Fibroblast of lung (primary cell): ENCODE measurements at places on chromosomes 4 and X. TPM values are rescaled to one million over a fixed set of nuclear protein-coding genes. Genes with fewer than 3 reads are reported as not detected.

DNA sequence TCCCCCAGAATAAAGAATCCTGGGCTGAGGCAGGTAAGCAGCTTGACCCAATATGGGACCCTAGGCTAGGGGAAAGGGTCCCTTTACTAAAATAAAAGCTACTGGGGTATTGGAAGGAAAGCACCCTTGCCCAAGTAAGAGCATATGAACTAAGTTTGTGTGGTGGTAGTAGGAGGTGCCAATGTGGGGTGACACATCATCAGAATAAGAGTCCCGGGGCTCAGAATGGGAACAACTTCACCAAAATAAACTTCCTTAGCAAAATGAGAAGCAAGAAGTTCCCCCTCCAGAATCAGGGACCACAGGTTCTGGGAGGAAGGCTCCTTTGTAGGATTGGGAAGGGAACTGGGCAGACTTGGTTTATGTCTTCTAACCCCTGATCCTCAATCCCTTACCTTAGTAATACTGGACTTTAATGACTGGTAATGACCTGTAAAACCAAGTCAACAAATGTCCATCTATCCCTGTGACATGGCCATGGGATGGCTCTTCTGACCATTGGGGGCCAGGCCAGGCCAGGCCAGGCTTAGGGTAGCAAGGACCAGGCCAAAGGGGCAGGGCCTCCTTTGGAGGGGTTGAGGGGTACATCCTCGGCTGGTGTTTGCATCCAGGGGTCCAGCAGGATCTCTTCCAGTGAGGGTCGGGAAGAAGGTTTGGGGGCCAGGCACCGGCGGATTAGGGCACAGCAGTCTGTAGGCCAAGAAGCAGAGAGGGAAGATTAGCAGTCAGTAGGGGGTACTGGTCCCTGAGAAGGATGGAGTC lies 2.3 kb upstream of the SLC35A2 start:
- no peak overlapping the region for H3K27ac ChIP-seq
- H3K4me3 ChIP-seq = no peak overlapping the region
- H3K4me1 ChIP-seq = no peaks in the 10 kb centered on the region
- no peaks in the 10 kb centered on the region for H3K27me3 ChIP-seq

DNA sequence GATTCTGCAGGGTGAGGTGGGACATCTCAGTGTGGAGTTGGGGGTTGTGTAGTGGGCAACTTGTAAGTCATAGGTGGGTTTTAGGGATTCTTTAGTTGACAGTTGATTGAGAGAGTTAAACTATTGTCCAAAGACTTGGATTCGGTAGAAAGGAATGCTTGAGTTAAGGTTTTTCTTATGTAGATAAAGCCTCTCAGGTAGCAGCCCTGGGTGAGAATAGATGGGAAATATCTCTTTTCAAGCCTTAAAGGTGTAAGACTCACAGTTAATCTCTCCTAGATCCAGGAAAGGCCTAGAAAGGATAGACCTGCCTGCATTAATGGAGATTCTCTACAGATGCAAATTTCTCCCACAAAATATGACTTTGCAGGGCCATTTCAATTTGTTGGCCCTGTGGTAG lies 108.4 kb downstream of the ARSJ start:
- H3K36me3 ChIP-seq = no peaks in the 10 kb centered on the region
- DNase-seq = no peak
- no peak overlapping the region for H3K4me3 ChIP-seq
- no peaks in the 10 kb centered on the region for H3K27me3 ChIP-seq
- no peak overlapping the region for H3K27ac ChIP-seq

DNA sequence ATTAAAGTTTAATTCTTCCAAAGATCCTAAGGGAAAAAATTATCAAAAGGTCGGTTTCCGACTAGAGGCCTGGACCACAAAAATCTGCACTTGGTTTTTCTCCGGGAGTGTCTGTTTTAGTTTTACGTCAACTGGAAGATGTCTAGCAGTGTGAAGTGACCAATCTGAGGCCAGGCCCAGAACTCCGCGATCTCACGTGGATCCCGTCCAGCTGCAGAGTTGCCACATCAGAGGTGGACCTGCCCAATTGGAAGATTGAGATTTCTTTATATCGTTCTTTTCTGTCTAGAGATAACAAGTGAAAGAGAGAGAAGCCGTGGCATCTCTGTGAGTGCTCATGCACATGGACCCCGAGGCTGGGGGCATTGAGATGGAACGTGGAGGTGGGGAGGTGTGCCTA lies 115.8 kb downstream of the AFF1 start:
- no peak for DNase-seq
- no peak overlapping the region for H3K27ac ChIP-seq
- no peak overlapping the region for H3K4me3 ChIP-seq

The UGT2B10 gene
- total RNA-seq = not detected in 2 replicates

GRCh38 chrX:135535077-135535940 lies 14.8 kb downstream of the INTS6L start:
- no peaks in the 10 kb centered on the region for H3K36me3 ChIP-seq
- H3K4me3 ChIP-seq = no peak overlapping the region
- H3K4me1 ChIP-seq = no peaks in the 10 kb centered on the region
- H3K27me3 ChIP-seq = no peaks in the 10 kb centered on the region
- DNase-seq = no peak
- H3K27ac ChIP-seq = no peak overlapping the region

DNA sequence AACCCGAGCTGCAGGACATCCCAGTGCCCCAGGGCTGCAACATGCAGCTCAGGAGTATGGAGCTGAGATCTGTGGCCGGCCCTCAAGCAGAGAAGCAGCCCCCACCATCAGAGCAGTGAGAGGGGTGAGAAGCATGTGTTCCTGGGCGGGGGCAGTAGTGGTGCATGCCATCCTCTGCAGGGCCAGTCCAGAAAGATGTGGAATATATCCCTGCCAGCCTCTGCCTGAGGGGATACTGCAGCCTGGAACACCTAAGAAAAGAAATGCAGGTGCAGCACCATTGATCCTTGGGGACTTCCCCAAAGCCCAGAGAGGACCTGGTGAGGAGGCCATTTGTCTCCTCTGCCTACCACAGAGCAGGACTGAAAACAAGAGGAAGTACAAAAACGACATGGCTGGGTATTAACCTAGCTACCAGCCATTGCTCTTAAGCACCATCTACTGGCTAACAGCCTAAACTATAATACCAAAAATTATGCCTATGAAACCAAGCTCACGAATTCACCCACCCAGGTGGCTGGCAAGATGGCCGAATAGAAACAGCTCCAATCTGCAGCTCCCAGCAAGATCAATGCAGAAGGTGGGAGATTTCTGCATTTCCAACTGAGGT lies 158.8 kb downstream of the ADGRA3 start:
- H3K27ac ChIP-seq = no peak overlapping the region
- no peaks in the 10 kb centered on the region for H3K36me3 ChIP-seq
- H3K4me3 ChIP-seq = no peak overlapping the region
- peaks cover 3% of the 10 kb centered on the region for H3K4me1 ChIP-seq

DNA sequence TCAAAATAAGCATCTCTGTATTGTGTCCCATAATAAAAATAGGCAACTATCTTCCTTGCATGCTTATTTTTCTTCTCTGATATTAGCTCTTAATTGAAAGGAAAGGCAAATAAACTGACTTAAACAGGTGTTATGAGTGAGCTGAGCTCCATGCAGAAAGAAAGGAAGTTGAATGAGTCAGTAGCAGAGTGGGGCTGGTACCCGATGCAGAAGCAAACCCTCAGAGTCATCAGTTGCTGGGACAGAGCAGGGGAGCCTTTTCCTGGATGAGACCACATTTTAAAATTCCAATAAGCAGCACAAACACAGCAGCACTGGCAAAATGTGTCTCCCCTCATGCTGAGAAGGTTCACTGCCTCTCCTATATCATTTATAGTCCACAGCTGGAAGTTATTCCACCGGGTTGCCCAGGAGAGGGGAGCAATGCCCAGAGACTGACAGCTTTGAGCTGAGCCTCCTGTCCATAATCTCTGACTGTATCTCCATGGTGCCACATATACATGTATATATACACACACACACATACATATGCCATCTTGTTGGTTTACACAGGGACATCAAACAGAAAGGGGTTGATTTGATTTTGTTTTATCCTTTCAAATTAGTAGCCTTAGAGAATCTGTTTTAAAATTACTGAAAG lies 274.3 kb upstream of the PPARGC1A start:
- H3K27me3 ChIP-seq = no peaks in the 10 kb centered on the region
- H3K4me3 ChIP-seq = no peak overlapping the region
- no peaks in the 10 kb centered on the region for H3K36me3 ChIP-seq
- H3K4me1 ChIP-seq = no peaks in the 10 kb centered on the region

- no peak overlapping the region for H3K27ac ChIP-seq
- no peaks in the 10 kb centered on the region for H3K4me1 ChIP-seq
- H3K4me3 ChIP-seq = no peak overlapping the region
- no peaks in the 10 kb centered on the region for H3K27me3 ChIP-seq
- no peaks in the 10 kb centered on the region for H3K36me3 ChIP-seq
Measured at GRCh38 chrX:72475338-72475737, 97.3 kb downstream of the HDAC8 start.

The ATP2B3 gene
- total RNA-seq = not detected in 2 replicates
